ENCODE measurements at places on chromosomes 5 and 9.

- DNase-seq, result no peak
Measured at GRCh38 chr5:119355244-119355638, 578 bp upstream of the TNFAIP8 start.

GRCh38 chr5:442335-443238 is at the start of gene EXOC3:
EXOC3 (plus strand) TSS chr5:443176; CDS start chr5:446206, 3,030 bp downstream.
- peak; percentile 30 for DNase-seq

GRCh38 chr9:30609713-30610112 is 1774.7 kb upstream of the ACO1 start:
- DNase-seq, result no peak

GRCh38 chr5:9170026-9170425 is 375.8 kb downstream of the SEMA5A start:
- no peak for DNase-seq

- no peak for DNase-seq
Measured at GRCh38 chr9:72627147-72627546, 105.7 kb downstream of the TMC1 start.

- DNase-seq, result peak; percentile 24
Measured at GRCh38 chr9:137113385-137114159, 961 bp downstream of the DPP7 start.

GRCh38 chr9:134656334-134657006 is 14.9 kb downstream of the COL5A1 start:
- no peak for DNase-seq

- DNase-seq, result no peak
Measured at GRCh38 chr5:21085791-21086190, 1097.8 kb upstream of the CDH18 start.
